ENCODE measurements at places on chromosomes 11 and 22. TPM values are rescaled to one million over a fixed set of nuclear protein-coding genes. Genes with fewer than 3 reads are reported as not detected.

- no peak for DNase-seq
Measured at GRCh38 chr22:43209971-43210370, 23.0 kb upstream of the TTLL12 start.

DNA sequence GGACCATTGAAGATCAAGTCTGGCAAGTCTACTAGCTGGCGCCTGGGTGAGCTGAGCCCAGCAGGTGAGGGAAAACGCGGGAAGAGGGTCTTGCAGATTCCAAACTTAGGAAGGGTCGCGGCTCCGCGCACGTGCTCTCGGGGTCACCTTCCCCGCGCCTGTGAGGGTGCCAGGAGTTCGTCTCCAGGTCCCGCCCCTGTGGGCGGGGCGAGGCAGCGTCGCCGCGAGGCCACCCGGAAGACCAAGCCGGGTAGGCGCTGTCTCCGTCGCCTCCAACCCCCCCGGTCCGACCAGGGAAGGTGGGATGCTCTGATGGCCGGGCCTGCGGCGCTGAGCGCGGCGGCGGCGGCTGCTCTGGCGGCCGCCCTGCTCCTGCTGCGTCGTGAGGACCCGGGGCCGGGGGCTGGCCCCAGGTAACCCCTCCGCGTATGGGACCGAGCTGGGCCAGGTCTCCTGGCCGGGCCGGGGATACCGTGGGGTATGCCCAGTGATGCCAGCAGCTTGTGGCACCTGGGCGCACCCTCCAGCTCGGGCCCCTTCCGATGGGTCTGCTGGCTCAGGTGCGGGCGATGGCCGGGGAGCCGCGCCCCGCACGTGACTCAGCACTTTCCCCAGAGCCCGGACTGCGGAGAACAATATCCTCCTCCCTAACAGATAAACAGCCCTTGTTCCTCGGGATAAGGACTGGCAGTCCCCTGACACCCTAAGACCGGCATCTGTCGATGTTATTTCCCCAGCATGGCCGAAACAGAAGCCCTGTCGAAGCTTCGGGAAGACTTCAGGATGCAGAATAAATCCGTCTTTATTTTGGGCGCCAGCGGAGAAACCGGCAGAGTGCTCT is at the start of gene HTATIP2:
TSS of gene HTATIP2 (plus strand) at position 215 of the 841 bp plus-strand sequence. CDS start at position 739, 524 bp downstream.
- DNase-seq = peak; percentile 73

DNA sequence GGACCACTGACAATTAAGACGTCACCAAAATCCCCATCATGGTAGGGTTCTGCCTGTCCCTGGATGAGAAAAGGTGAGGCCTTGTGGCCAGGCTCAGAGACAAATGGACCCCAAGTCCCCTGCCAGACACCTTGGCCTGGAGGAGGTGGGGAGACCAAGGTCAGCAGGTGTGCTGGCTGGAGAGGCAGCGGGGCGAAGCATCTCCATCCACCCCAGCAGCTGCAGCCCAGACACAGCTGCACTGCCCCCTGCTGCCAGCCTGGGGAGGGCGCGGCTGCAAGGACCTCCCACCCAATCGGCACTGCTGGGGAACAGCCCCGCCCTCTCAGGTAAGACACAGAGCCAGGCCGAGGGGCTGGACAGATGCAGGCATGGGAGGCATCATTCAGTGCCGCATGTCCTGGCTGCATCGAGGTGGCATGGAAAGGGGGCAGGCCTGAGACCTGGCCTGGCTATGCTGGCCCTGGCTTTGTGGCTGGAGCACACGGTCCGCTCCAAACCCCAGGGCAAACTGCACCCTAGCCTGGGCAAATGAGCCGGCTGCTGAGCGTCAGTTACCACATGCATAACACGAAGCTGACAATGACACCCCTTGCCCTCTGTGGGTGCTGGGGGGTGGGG is 12.2 kb upstream of the MFNG start:
- DNase-seq = peak; percentile 37

- DNase-seq = peak; percentile 34
Measured at GRCh38 chr22:42343121-42343454, 72.6 kb upstream of the TCF20 start.

DNA sequence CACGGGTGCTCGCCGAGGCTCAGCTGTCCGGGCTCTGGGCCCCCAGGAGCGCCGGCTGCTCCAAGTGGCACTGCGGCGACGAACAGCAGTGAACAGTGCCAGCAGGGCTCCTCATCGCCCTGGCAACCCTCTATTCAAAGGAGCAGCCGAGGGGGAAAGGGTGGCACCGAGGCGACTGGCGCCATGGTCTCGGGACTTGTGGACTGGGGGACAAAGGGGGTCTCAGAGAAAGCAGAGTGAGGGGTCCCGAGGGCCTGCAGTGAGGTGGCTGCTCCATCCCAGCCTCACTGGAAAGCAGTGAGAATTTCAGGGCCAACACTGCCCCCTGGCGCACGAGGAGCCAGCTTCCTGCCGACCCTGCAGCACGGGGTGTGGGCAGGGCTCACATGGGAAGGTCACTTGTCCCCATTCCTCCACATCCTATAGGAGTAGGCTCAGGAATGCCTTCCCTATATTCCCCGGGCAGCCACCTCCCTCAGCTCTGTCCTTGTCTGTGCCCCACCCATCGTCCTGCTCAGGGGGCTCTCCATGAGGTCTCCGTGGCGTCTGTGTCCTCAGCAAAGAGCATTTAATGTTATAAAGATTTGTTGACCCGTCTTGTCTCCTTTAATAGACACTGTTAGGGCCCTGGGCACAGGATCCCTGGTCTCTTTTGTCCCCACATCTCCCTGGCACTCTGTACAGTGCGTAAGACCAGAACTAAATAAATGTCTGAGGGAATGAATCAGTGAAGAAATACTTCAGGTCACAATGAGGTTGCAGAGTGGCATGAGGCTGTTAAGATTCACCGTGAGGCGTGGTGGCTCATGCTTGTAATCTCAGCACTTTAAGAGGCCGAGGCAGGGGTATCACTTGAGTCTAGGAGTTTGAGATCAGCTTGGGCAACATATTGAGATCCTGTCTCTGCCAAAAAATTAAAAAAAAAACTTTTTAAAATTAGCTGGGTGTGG is 26.4 kb downstream of the LRFN4 start:
- peak; percentile 76 for DNase-seq

GRCh38 chr11:78390809-78391208 is 26.8 kb downstream of the GAB2 start:
- DNase-seq = no peak

GRCh38 chr22:42492323-42492690 is 27.3 kb downstream of the RRP7A start:
- no peak for DNase-seq

The NTM gene
- 15.8 TPM for total RNA-seq

- no peak for DNase-seq
Measured at GRCh38 chr22:50445880-50446707, 28.7 kb downstream of the SBF1 start.

DNA sequence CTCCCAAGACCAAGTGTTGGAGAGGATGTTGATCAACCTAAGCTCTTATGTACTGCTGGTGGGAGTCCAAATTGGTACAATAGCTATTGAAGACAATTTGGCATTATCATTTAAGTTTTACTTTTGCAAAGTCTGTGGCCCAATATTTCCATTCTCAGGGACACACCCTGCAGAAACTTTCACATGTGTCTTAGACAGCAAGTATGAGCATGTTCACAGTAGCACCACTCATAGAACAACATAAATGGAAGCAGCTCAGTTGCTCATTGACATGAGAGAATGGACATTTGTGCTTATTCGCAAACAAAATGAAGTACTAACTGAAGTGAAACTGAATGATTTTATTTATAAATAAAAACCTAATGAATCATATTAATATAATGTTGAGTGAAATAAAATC is 135.5 kb downstream of the NOX4 start:
- no peak for DNase-seq

GRCh38 chr11:21492931-21493330 is 700.0 kb upstream of the ANO5 start:
- DNase-seq = no peak

GRCh38 chr11:20002312-20003216 is 157.7 kb downstream of the DBX1 start:
- DNase-seq = no peak

DNA sequence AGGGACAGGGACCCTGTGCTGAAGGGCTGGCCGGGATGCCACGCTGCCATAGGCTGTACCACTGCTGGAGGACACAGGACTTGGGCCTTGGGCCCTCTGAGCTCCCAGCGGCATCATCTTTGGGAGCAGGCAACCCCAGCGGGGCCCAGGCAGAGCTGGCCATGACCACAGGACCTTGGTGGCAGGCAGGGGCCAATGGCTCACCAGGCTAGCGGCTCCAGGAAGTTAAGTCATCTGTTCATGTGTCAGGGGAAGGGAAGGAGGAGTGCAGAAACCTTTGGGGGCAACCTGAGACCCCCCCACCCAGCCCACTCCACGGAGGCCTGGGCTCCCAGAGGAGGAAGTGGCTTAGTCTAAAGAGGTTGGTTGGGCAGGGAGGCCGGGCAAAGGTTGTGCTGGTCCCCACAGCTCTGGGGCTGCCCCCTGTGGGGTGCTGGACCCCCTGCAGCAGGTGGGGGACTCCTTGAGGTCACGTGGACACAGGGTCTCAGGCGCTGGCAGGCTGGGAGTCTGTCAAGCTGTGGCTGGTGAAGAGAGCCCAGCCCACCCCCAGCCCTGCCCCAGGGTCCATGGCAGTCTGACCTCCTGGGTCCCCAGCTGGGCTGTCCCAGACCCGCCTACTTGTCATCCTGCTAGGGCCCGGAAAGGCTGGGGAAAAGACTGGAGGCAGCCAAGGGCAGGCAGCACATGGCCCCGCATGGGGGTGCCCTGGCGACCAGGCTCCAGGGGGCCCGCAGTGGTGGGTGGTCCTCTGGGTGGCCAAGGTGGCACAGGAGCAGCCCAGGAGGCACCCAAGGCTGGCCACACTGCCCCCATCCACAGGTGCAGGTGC is 184.3 kb downstream of the IGLL1 start:
- DNase-seq = no peak

DNA sequence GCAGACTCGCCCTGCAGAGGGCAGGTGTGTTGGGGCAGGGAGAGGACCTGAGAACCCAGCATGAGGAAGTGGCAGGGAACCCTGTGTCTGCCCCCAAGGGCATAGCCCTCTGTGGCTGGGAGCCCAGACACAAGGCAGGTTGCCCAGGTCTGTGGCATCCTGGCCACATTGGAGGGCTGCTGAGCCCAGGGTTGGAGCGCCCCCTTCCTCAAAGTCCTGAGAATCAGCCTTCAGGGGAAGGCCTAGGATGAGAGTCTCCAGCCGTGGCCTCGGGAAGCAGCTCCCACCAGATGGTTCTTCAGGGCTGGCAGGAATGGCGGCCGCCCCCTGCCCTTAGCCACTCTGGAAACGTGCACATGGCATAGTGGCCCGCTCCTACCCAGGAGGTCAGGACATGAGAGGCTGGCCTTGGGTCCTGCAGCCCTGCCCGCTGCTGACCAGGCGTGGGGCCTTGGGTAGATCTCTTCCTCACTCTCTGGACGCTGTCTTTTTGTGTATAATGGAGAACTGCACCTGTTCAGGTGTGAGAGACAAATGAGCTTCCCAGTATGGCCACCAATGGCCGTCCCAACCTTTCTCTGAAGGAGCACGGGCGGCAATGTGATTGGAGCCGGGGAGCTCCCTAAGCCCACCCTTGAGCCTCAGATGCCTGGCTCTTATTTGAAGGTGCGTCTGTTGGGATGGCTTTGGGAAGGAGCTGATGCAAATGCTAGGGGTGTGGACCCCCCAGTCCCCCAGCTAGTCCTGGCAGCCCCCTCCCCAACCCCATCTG is 4.6 kb upstream of the CDC42BPG start:
- no peak for DNase-seq

The TMPRSS13 gene
- 0.48 TPM for total RNA-seq

DNA sequence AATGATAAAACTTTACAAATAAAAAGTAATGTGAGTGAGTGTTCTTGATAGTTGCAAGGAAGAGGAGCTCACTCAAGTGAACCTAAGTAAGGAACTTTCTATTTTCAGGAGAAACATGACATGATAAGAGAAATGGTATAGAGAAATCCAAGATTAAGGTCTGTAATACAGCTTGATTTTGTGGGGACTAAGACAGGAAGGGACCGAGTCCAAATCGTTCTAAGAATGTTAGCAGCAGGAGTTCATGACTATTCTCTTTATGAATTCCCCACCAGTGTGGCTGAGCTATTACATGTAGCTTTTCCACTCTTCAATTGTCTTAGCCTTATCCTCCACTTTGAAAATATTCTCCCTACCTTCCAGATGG is 698.6 kb upstream of the ARHGAP42 start:
- DNase-seq = no peak

Data from Daoy (cell line).